Left ventricle myocardium inferior (tissue), 1 donor: ENCODE measurements at places on chromosomes 6 and 20. TPM values are rescaled to one million over a fixed set of nuclear protein-coding genes. Genes with fewer than 3 reads are reported as not detected.

Gene BANF2
- total RNA-seq, result not detected

Gene PHACTR1
- 85.9 TPM for total RNA-seq

Gene TP53RK
- 6.0 TPM for total RNA-seq

Gene DSP
- 322 TPM for total RNA-seq

Gene PXDC1
- total RNA-seq, result 25.2 TPM

Gene TUBB2B
- total RNA-seq, result 1.4 TPM

GRCh38 chr20:62285722-62286121, 17.1 kb upstream of the ADRM1 start:
- no peak for DNase-seq

GRCh38 chr6:45880159-45880558, 135.5 kb downstream of the CLIC5 start:
- DNase-seq, result peak; percentile 20

DNA sequence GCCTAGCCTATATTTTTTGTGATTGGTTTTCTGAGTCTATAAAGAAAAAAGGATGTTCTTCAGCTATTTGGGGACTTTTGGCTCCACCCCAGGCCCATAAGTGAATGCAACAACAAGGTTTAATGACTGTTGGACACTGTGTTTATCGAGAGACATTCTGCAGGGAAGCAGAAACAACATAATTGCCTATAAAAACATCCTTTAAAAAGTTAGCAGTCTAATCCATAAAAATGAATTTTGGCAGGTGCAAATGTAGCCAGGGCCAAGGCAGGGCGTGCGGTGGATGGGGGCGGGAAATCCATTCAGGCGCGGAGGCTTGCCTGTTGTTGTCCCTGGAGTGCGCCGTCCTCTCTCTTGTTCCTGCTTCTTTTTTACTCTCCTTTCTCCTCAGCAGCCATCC, 99.3 kb downstream of the PAX1 start:
- no peak for DNase-seq

- DNase-seq, result no peak
Observed at GRCh38 chr20:57900226-57900905, 190.6 kb upstream of the PMEPA1 start.

- DNase-seq, result no peak
Observed at GRCh38 chr6:163883984-163884383, 469.5 kb downstream of the QKI start.

GRCh38 chr20:33337119-33337518, 54.1 kb downstream of the BPIFB1 start:
- no peak for DNase-seq

DNA sequence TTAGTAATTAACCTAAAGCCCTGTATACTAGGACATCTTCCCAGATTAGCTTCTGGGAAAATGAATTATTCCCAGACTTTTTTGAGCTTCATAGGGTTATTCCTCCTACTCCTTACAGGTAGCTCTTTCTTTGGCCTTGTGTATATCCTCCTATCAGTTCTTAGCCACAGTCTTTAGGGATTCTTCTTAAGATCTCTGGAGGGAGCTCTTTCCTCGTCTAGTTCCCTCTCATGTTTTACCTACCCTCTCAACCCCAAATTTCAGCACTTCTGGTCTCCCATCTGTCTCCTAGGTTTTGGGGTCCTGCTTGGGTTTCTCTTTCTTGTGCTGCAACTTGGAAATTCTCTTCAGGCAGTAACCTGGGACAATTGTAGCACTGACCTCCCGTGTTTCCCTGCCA, 46.4 kb upstream of the SLC35B3 start:
- DNase-seq, result no peak

- no peak for DNase-seq
Observed at GRCh38 chr20:36399147-36399968, 93.2 kb downstream of the DLGAP4 start.

DNA sequence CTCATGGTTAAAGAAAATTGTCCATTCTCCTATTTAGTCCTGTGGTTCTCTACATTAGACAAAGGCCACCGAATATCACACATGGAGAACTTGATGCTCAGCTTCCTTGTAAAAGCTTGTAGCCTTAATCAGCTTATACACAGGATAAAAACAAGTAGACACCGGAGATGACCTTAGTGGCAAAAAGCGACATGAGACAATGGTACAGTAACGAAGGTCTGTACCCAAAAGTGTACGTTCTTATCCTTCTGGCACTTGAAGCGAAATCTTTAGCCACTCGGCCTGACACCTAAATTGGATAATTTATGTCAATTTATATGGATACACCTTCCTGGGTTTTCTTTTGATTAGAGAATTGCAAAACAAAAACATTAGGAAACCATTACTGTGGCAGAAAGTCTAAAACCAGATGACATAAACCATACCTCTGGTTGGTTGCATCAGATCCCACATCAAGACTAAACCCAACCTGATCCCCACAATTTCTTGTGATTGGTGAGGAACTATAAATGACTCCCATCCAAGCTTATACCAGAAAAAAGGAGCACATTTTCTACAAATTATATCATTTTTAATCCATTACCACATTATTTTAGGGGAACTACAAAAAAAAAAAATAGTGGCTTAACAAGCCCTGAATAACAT, 6.1 kb downstream of the RBM39 start:
- no peak for DNase-seq

DNA sequence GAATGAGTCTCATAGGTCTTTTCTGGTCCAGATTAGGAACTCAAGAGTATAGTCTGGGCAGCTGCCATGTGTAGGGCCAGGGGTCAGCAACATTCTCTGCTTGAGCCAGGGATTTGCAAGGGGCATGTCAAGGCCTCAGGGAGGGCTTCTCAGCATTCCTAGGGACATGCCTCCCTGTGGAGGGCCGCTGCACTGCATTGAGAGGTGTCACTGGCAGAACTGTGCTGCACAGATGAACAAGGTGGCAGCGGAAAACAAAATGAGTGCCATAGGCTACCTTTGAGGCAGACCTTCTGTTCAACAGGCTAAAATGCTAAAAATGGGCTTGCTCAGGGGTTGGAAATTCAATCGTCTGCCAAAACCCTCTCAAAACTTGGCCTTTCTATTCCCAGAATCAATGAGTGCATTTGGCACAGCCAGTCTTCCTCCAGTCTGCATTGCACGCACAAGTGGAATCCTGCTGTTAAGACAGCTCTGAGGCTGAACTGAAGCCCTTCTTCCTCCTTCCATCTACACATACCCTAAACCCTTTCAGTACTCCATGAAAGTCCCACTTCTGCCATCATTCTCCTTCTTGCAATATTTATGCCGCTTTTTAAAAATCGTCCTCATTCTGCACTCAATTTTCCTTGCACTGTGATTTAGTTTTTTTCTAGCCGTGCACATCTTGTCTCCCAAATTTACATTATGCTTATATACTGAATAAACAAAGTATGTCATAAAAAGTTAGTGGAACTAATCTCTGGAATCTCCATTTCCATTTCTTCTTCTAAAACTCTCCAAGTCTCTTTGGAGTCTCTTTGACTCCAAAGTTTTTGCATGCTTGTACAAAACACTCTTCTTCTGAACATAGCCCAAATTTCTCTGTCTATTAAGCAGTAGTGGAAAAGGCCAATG, 51.7 kb downstream of the SLC26A8 start:
- DNase-seq, result no peak

DNA sequence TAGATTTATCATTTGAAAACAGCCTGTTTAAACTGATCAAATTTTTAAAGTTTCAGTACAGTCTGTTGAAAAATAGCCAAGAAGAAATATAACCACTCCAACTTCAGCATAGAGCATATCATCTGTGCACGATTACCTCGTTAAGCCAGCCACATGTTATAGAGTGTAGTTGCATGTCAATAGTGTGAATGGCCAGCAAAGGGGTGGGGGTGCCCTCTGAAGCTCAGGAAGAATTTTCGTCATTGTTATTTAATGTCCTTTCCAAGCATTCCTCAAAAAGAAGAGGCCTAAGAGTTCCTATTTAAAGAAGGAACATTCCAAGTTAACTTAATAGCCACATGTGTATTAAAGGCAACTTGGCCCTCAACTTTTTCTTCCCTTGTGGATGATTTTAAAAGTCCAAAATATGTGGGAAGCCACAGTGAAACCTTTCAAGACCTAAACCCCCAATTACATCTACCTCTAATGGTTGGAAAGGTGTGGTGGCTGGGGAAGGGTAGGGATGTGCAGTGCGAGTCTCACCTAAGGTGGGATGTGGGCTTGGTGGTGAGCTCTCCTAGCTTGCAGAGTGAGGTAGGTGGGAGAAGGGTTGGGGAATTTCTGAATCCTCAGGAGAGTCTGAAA, 1.8 kb upstream of the CCN2 start:
- DNase-seq, result no peak

- no peak for DNase-seq
Observed at GRCh38 chr20:6381887-6382286, 259.1 kb upstream of the FERMT1 start.

- DNase-seq, result no peak
Observed at GRCh38 chr6:21846541-21847451, 253.2 kb downstream of the SOX4 start.

GRCh38 chr6:49849213-49849907, 17.0 kb downstream of the CRISP1 start:
- DNase-seq, result no peak

DNA sequence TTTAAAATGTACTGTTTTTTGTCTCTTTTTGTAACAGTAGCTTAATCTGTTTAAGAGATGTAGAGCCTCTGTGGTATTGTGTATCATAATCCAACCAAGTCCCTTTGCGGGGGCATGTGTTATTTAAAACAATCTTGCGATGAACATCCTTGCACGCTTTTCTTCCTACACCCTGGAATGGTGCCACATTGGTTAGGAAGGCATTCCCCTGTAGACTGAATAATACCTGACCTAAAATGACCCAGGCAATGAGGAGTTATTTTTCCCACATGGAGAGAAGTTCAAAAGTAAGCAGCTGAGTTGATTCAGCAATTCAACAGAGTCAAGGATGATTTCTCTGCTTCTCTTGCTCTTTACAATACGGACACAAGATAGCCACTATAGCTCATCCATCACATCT, 142.0 kb upstream of the PMEPA1 start:
- no peak for DNase-seq

DNA sequence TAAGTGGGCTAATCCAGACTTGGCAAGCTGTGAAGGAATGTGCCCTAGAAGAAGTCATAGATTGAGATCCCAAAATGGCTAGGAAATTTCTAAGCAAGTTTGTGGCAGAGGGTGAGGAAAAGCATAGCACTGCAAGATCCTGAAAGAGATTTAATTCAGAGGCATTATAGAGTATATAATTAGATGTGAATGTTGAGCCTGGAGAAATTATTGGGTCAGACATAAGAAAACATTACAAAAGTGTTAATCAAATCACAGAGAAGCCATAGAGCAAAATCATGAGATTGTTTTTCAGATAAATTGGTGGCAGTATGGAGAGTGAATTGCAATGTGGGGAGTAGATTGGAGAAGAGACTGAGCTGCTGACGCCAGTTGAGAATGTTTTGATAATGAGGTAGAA, 90.0 kb downstream of the CD2AP start:
- DNase-seq, result no peak

- DNase-seq, result no peak
Observed at GRCh38 chr6:62746968-62747367, 460.9 kb upstream of the KHDRBS2 start.

DNA sequence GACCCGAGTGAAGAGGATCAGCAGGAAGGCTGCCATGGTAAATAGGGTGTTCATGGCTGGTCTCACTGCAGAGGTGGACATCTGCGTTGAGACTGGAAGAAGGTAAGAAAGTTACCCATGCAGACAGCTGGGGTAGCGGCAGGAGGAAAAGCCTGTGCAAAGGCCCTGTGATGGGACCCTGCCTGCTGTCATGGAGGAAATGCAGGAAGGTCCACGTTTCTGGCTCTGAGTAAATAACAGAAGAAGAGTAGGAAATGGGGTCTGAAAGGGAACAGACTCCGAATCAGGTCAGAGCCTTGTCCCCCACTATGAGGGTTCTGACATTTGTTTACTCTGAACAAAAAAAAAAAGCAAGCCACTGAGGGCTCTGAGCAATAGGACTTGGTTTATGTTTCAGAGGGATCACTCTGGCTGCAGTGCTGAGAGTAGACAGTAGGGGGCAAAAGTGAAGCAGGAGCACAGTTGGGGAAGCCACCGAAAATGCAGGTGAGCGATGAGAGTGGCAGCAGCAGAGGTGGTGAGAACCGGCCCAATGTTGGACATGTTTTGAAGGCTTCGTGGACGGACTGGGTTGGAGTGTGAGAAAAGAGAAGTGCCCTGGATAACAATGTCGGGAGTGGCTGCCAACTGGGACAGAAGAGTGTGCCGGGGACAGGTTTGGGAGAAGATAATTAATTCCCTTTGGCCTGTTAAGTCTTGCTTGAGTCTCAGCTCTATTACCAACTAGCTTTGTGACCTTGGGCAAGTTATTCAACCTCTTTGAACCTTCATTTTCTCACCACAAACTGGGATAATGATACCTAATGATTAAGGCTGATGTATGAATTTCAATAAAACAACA, 57.9 kb upstream of the MAP7 start:
- DNase-seq, result peak; percentile 44

- DNase-seq, result no peak
Observed at GRCh38 chr6:107819217-107819616, 4.9 kb downstream of the SCML4 start.

DNA sequence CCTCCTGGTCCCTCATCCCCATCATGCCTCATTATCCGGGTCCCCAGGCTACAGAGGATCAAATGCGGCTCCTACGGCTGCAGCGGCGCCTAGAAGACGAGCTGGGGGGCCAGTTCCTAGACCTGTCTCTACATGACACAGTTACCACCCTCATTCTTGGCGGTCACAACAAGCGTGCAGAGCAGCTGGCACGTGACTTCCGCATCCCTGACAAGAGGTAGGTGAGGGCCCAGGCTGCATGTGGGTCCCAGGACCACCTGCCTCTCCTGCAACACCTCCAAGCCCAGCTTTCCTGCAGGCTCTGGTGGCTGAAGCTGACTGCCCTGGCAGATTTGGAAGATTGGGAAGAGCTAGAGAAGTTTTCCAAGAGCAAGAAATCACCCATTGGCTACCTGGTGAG, 8.2 kb upstream of the PTPRA start:
- DNase-seq, result no peak

GRCh38 chr6:16635810-16636602, 125.3 kb downstream of the ATXN1 start:
- no peak for DNase-seq

DNA sequence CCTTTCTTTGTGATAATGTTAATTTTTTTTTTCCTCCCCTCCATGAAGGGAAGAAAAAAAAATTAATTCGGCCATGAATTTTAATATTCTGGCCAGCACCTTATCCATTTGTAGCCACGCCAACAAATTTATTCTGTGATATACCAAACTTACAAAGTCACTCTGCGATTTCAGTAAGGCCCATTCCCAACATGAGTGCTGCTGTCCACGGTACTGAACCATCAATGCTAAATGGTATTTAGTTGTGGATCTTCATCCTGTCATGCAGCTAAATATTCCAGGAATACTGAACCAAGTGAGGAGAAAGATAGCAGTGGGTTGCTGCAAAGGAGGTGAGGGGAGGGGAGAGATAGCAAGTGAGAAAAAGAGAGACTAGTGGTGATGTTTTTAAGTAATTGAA, 19.5 kb upstream of the RSPH4A start:
- DNase-seq, result no peak

- peak; percentile 76 for DNase-seq
Observed at GRCh38 chr6:112443179-112444065, 96.3 kb downstream of the RFPL4B start.
